Aorta (tissue), 5 donors: ENCODE measurements at places on chromosomes 2 and 18. TPM values are rescaled to one million over a fixed set of nuclear protein-coding genes. Genes with fewer than 3 reads are reported as not detected.

The GALR1 gene
- total RNA-seq: 0.24 TPM

The CCDC141 gene
- total RNA-seq: 28.3 TPM

- DNase-seq: no peak
Observed at GRCh38 chr18:67023059-67023458, 419.2 kb upstream of the CDH19 start.

GRCh38 chr2:45046786-45047185 lies 37.5 kb upstream of the SIX2 start:
- no peak for DNase-seq

The CCDC121 gene
- 3.6 TPM for total RNA-seq

GRCh38 chr18:11872479-11873136 lies 21.4 kb downstream of the CHMP1B start:
- DNase-seq: no peak

- DNase-seq: no peak
Observed at GRCh38 chr2:66582987-66583880, 148.3 kb downstream of the MEIS1 start.

The PDCL3 gene
- 15.8 TPM for total RNA-seq

GRCh38 chr2:234606896-234607295 lies 110.0 kb upstream of the ARL4C start:
- no peak for DNase-seq

The RNF103 gene
- 30.5 TPM for total RNA-seq

The POTEE gene
- total RNA-seq: 0.26 TPM

The C18orf63 gene
- not detected for total RNA-seq

DNA sequence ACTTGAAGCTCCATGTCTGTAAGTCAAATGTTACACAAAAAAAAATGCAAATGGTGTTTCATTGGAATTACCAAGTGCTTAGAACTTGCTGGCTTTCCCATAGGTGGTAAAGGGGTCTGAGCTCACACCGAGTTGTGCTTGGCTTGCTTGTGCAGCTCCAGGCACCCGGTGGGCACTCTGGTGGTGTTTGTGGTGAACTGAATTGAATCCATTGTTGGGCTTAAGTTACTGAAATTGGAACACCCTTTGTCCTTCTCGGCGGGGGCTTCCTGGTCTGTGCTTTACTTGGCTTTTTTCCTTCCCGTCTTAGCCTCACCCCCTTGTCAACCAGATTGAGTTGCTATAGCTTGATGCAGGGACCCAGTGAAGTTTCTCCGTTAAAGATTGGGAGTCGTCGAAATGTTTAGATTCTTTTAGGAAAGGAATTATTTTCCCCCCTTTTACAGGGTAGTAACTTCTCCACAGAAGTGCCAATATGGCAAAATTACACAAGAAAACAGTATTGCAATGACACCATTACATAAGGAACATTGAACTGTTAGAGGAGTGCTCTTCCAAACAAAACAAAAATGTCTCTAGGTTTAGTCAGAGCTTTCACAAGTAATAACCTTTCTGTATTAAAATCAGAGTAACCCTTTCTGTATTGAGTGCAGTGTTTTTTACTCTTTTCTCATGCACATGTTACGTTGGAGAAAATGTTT lies 97.9 kb upstream of the IL1R2 start:
- DNase-seq: no peak

The CREG2 gene
- not detected for total RNA-seq

The CAPN10 gene
- total RNA-seq: 35.5 TPM
